RCC 7860 (cell line): ENCODE measurements at places on chromosomes 7 and 10.

GRCh38 chr7:151839451-151839921 is 37.4 kb downstream of the PRKAG2 start:
- no peak for DNase-seq

- DNase-seq: no peak
Measured at GRCh38 chr7:159139202-159139601, 5.5 kb downstream of the VIPR2 start.

DNA sequence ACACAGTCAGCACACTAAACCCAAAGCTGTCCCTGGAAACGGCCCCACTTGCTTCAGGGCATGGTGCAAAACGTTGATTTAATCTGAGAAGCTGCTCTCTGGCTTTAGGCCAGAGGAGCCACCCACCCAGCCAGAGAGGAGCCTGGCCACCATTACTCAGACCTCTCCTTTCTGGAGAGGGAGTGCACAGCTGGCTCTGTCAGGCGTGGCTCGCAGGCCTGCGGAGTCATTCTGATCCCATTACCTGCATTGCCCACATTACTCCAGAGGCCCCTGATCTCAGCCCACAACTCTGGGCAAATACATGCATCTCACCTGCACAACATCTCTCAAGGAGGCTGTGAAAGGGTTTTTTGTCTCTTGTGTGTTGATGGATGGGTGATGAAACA is 370.0 kb upstream of the IGFBP3 start:
- DNase-seq: peak; percentile 83

GRCh38 chr7:75889826-75890225 is 11.0 kb downstream of the RHBDD2 start:
- peak; percentile 12 for DNase-seq

- DNase-seq: no peak
Measured at GRCh38 chr10:105473170-105473569, 832.1 kb downstream of the SORCS3 start.

GRCh38 chr10:132143162-132143561 is 43.6 kb upstream of the DPYSL4 start:
- no peak for DNase-seq

DNA sequence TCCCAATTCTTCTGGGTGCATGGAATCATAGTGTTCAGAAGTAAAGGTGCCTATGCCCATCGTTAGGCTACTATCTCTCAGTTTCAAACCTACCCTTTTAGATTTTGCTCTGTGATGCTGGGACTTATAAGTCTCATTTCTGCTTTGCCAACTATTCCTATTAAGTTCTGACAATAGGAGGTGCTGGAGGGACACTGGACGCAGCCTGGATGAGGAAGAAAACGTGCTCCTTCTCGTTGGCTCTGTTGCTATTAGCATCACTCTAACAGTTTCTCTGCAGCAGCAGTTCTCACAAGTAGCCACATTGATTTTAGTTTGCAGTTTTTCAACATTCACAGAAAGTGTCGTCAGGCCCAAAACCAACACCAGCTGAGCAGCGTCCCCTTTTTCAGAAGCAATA is 72.4 kb downstream of the ABCC2 start:
- no peak for DNase-seq
